IPS-NIHi11 (cell line): ENCODE measurements at places on chromosomes 3 and 15.
A peak's percentile ranks its signal among the peaks of the same experiment; 100 is the strongest.

DNA sequence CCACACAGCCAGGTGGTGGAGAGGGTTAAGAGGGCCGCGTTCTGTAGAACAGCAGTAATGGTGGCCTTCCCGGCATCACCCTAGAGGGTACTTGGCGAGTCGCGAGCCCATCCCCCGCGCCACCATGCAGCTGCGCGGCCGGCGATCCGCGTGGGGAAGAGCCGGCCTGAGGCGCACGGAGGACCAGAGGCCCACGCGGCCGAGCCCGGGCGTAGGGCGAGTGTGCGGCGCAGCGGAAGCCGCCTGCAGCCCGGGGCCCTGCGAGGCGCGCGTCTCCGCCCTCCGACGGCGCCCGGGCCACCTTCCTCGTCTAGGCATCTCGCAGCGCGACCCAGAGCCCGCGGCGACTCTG lies 423 bp downstream of the TKT start:
- DNase-seq: no peak

- DNase-seq: no peak
These were observed 40.5 kb upstream of the CSPG4 start for GRCh38 chr15:75753145-75753544.

DNA sequence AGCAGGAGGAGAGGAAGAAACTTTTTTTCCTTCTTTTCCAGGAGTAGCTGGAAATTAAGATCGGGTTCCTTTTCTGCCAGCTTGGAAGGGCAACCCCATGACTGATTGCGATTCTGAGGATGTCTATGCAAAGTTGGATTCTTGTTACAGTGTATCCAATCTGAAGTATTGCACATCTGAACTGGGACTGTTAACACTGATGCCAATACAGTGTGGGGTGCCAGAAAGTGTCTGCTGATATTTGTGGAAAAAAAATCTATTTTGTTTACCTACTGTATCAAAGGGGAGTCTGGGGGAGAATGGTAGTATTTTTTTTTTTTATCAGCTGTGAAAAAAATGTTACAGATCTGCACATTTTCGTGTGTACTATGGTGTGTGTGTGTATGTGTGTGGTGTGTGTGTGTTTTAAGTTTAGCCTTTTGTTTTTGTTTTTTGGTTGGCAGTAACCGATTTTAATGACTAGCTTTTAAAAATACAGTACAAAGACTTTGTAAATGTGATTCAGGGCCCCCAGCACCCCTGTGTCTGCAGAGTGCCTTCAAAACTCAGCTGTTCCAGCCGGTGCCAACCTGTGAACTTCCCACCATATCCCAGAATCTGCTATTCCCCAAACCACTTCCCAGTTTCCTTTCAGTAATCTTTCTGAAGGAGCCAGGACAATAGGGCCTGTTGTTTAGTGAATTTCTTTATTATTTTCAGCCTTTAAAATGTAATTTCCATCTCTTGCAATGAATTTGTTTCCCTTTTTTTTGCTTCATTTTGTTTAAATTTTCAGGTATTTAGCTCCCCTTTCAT lies 1.9 kb downstream of the RAP2B start:
- no peak for DNase-seq

DNA sequence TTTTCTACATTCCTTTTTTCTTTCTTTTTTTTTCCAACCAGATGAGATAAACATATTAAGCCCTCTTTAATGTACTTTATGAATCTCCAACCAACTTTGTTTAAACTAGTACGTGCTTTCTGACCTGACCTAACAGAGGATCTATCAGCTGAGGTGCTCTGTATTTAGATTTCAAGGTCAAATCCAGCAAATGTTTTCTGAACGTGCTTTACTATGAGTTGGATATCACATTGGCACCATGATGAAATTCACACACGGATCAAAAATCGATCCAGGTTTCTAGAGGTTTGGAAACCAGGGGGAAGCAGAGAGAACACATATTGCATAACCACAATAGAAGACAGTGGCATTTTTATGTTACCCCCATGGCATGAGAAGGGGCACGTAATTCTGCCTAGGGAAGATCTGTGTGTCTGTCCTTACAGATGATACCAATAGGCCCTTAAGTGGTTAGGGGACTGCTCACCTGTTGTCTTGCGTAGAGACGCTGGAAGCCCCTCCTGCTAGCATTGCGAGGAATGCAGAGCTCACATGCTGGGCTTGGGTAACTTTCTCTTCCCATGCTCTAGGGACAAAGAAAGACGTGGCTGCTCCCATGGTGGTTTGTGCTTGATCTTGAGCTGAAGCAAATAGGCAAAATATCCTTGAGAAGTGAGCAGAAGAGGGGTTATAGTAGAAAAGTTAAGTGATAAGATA lies 59.3 kb upstream of the ABHD10 start:
- peak; percentile 58 for DNase-seq

- DNase-seq: no peak
These were observed 35.8 kb downstream of the SLCO3A1 start for GRCh38 chr15:91889111-91889815.

DNA sequence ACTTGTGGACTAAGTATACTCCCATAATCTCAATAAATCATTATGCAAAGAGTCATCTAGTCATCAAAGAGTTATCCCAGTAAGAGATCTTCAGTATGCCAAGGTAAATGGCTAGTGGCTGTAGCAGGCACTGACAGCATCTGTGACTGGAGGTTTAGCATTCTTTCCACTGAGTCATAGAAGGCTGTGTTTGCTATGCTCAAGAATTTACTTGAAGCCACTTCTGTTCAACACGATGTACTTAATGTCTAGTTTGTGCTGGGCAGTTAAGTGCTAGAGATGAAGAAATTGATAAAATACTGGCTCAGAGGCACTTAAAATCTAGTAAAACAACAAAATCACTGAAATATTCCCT lies 13.0 kb downstream of the ZBED2 start:
- DNase-seq: no peak

- DNase-seq: no peak
These were observed 11.9 kb downstream of the ARIH2 start for GRCh38 chr3:48930590-48930989.

GRCh38 chr15:68566377-68566954 lies 12.3 kb upstream of the CORO2B start:
- DNase-seq: no peak

- DNase-seq: no peak
These were observed 124.9 kb downstream of the ZBTB20 start for GRCh38 chr3:115022199-115022598.

DNA sequence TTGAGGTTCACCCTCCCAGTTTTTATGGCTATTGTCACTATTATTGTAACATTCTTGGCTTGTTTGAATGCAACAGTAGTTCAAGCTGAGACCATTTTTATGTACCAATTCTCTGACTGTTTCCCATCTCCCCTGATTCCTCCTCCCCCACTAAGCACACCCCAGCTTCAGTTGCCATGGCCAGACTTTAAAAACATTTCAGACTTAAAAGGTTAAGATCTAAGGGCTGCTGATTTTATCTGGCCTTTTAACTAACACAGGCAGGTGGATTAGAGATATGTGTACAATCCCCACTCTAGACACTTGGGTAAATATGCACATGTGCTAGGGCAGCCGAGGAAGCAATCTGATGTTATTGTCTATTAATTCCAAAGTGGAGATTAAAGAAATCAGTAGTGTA lies 386.3 kb upstream of the NR2F2 start:
- no peak for DNase-seq

- peak; percentile 75 for DNase-seq
These were observed 34.5 kb downstream of the PLA2G4D start for GRCh38 chr15:42059661-42060476.

DNA sequence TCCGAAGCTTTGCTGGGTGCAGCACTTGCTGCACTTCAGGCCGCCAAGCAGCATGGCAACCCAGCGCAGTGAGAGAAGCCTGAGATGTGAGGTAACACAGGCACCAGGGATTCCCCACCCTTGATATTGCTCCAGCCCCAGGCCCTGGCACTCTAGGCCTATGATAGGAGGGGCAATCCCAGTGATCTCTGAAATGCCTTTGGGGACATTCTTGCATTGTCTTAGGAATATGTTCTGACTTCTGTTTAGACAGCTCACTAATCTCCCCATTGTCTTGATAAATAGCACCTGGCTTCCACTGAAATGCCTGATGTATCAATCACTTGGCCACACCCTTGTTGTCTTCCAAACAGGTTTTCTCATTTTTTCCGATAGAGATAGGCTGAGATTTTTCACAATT lies 102.8 kb downstream of the SOX14 start:
- DNase-seq: peak; percentile 20

DNA sequence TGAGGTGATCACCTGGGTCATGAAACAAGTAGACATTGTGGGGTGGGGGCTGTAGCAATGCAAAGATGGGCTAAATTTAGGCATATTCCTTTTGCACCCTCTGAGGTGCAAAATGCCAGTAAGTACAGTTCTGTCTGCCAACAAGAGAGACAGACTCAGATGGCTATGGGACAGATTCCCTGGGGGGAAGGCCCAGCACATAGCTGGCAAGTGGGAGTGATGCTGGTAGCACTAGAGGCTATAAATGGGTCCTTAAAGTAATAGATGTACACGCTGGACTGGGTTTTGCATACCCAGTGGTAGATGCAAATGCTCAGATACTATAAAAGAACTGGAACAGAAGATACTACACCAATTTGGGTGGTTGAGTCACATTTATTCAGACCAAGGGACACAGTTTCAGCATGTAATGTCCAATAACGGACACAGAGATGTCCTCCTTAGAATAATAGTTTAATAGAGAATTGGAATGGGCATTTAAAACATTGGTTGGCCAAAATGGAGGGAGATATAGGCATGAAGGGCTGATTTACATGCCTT lies 67.4 kb upstream of the RNU6-1 start:
- DNase-seq: no peak

GRCh38 chr3:189720736-189721417 lies 89.7 kb downstream of the TP63 start:
- no peak for DNase-seq

DNA sequence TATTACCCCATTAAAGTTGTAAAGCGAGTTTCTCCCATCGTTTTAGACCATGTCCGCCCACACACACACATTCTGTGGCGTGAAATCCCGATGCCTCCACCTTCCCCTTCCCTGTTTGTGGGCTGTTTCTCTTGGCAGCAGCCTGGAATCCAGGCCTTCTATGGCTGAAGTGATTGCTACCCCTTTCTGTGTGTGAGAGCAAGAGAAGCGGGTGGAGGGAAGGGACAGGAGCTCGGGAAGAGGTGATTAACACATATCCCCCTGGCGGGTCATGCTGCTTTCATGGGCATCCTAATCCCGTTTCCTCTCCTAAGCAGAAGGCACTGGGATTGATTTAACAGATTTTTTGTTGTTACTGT lies 283.8 kb upstream of the RGMA start:
- no peak for DNase-seq

DNA sequence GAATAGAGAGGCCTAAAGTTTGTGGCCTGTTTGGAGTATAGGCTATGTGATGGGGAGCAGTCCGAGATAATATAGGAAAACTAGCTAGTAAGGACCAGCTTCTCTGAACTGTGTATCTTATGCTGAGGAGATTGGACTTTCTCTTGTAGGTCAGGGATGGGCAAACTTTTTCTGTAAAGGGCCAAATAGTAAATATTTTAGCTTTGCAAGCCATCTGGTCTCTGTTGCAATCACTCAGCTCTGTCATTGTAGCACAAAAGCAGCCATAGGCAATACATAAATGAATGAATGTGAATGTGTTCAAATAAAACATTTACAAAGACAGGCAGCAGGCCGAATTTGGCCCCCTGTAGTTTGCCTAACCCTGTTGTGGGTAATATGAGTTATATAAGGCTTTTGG lies 24.5 kb downstream of the TMOD3 start:
- DNase-seq: no peak

GRCh38 chr15:101159936-101160815 lies 91.7 kb downstream of the CHSY1 start:
- no peak for DNase-seq

- no peak for DNase-seq
These were observed 54.9 kb downstream of the EPHB3 start for GRCh38 chr3:184616436-184616835.

GRCh38 chr3:193768070-193768394 lies 175.0 kb downstream of the OPA1 start:
- no peak for DNase-seq

GRCh38 chr3:196406811-196407470 lies 25.3 kb downstream of the UBXN7 start:
- DNase-seq: peak; percentile 37

DNA sequence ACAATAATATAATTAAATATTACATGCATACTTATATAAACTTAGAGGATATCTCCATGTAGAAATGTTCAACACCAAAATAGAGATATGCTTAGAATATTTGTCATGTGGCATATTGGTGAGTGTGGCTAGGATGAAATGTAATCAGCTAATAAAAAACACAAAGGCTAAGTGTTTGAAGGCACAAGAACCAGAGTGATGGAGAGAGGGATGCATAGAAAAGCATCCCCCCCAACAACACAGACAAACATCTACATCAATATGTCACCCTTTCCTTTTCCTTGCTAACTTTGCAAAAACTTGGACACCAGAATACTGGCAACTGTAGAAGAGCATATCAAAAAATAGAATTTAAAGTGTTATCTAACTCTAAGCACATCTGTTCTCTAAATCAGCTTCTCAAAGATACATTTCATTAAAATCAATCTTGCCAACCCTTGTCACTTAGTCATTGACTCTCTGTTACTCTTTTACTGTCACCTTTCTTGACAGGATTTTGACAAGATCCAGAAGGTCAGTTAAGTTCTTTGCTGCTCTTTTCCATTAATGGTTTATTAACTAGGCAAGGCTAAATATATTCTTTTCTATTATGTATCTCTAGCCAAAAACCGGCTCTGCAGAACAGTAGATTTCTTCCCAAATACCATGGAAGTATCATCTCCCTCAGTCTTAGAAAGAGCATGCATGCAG lies 695.9 kb downstream of the OTOL1 start:
- DNase-seq: no peak

DNA sequence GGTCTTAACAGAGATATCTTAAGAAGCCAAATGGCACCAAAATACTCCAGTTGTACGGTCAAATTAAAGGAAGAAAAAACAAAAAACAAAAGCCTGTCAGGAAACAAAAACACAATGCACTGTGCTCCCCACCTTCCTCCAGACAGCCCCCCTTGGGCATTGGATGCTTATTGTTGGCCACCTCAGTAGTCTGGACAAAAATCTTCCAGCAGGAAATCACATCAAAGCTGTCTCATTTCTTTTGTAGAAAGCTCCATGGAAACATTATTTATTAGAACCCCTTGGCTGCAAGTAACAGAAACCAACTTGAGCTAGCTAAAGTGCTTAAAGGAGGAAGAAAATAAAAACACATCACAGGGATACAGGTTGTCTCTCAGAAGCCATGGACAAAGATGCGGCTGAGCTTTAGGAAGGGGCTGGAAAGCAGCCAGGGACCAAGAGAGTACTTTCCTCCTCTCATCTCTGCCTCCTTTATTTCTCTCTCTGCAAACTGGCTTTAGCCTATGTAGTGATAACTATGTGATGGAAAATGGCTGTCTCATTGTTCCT lies 651.5 kb upstream of the ADAMTS9 start:
- DNase-seq: no peak

DNA sequence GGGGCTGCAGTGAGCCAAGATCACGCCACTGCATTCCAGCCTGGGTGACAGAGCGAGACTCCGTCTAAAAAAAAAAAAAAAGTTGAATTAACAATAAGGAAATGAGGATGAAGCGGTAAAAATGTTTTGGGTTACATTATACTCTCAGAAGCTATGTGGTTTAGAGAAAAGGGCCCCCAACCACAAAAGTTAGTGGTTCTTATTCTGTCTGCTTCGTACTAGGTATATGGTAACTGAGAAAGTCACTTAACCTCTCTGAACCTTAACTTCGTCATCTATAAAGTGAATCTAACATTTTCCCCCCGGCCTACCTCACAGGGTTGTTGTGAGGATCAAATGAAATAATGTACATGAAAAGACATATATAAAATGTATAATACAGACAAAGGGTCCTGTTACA lies 38.4 kb upstream of the EHHADH start:
- no peak for DNase-seq

GRCh38 chr3:128485282-128486204 lies 7.5 kb downstream of the GATA2 start:
- DNase-seq: no peak
